ENCODE measurements at places on chromosomes 7 and 10.

- DNase-seq: no peak
Measured at GRCh38 chr10:6737758-6738111, 157.7 kb upstream of the PRKCQ start.

DNA sequence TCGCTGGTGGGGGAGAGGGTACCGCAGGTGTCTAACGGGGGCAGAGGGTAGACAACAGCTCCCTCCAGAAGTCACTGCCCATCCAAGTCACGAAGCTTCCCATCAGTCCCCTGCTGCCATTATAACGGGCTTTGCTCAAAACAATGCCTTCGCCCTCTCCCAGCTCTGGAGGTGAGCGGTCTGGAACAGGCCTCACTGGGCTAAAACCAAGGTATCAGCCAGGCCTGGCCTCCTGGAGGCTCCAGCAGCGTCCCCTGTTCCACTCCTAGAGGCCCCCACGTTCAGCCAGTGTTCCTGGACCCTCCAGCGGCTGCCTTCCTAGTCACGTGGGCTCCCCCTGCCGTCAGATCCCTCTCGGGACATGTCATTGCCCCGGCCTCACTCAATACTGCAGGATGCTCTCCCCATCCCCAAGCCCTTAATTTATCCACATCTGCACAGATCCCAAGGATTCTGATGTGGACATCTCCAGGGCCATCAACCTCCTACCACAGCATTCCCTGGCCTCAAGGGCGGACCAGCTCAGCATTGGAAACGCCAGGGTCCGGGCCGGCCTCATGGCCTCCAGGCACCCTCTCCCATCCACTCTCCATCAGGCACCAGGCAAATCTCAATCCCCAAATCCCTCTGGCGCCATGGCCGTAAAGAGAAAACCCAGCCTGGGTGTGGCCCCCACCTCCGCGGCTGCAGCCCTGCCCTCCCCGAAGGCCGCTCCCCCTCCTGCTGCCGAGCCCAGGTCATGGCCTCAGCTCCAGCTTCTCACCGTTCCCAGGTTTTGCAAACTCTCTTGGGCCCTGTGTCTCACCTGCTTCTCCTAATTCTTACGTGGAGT is 104.1 kb upstream of the FAM20C start:
- no peak for DNase-seq

DNA sequence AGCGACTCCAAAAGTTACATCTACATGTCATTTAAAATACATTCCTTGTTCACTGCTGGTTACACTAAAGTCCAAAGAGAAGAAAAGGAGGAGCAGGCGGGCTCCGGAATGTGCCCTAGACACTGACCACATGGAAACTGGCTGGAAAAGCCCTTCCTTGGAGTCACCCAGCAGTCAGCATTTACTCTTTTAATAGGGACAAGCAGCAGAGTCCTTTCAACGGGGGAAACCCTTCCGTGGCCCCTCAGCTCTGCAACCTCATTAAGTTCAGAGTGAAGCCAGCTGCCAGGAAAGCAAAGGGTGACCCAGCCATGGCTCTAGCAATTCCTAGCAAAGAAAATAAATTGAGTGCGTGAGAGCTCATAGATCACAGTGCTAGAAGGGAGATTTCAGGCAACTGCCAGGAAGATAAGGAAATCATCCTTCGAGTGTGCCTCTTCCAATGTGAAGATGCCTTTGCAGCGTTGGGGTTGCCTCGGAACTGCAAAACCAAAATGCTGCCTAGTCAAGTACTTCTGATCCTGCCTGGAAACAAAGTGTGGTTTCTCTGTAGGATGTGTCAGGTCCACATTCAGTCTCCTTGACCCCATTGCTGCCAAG is 101.6 kb downstream of the SORBS1 start:
- DNase-seq: no peak

DNA sequence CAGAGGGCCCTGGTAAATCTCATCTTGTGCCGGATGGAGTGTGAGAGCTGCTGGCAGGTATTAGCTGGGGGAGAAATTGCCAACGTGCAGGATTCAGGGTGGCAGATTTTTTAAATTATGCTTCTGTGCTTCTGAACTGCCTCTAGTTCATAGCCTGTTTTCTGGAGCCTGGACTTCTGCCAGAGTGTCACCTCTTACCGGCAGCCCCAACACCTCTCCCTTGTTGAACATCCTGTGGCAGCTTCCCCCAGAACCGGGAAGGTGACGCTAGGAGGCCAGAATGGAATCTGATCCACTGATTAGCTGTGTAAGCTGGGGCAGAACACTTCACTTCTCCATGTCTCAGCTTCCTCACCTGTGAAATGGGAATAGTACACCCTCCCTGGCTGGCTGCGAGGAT is 5.1 kb downstream of the VWA2 start:
- no peak for DNase-seq

- no peak for DNase-seq
Measured at GRCh38 chr7:151408839-151409666, 785 bp downstream of the WDR86 start.

DNA sequence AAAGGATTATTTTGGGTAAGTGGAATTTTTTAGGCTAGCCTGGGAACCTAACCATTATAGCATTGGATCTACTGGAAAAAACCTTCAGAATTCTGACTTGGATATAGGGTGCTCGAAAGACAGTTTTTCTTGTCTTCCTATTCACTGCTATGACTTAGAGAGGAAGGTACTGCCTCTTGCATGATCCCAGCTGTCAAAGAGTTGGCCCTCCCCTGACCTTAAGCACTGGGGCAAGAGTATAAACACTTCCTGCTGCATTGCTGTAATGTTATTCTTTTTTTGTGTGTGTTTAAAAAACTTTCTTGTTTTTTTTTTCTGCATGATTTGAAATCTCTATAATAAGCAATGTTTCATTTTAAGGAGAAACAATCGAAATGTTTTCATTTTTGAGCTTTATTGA is 113.0 kb downstream of the LRMDA start:
- no peak for DNase-seq

DNA sequence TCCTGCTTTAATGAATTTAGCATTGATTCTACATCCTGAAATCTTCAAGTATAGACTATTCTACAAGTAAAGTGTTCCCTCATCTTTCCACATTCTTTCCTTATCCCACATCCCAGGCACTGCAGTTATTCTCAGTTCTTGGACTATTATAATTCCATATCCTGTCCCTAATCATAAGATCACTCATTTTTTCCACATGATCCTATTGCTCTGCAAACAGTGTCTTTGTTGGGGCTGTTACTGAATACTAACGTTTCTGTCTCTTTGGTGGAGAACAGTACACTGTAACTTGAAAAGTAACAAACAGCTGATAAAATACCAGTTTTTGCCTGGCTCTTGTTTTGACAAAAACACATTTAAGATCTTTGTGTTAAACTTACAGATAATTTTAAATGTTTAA is 769.9 kb downstream of the MAGI2 start:
- DNase-seq: no peak

- no peak for DNase-seq
Measured at GRCh38 chr7:107045195-107045960, 873 bp downstream of the PRKAR2B start.

DNA sequence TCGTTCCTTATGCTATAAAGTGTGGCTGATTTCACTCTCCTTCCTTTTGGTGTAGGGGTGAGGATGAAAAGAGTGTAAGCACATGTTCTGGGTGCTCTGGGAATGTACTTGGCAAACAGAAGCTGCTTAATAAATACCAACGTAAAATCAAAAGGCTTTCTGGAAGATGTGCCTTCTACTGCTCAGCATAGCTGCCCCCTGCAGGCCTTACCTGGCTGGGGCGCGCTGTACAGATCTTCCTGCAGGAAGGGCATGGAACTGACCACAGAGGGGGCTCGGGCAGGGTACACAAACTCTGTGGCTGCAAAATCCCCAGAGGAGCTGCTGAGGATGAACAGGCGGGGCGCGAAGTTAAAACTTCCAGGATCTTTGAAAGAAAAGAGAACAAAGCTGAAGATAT is 169.4 kb downstream of the SVIL start:
- DNase-seq: no peak

- no peak for DNase-seq
Measured at GRCh38 chr10:52756295-52756694, 16.3 kb downstream of the MBL2 start.

DNA sequence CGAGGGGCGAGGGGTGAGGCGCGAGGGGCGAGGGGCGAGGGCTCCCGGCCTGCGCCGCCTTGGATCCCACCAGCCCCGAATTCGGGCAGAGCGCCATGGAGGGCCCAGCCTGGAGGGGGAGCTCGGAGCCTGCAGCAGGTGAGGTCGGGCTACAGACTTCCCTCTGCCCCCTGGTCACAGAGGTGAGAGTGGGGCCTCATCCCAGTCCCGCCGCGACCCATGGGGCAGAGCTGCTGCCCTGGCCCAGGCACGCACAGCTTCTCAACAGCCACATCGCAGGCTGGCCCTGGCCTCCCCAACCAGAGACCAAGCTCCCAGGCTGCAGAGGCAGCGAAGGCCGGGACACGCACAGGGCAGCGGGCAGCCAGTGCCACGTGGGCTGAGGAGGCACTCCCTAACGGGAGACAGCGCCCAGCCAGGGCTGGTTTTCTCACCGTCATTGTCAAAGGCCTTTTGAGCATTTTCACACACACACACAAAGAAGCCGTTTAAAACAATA is 191.8 kb downstream of the PTPRN2 start:
- DNase-seq: no peak

- no peak for DNase-seq
Measured at GRCh38 chr10:1154531-1155295, 98.5 kb downstream of the WDR37 start.

- DNase-seq: no peak
Measured at GRCh38 chr7:127771707-127772106, 119.7 kb downstream of the SND1 start.

DNA sequence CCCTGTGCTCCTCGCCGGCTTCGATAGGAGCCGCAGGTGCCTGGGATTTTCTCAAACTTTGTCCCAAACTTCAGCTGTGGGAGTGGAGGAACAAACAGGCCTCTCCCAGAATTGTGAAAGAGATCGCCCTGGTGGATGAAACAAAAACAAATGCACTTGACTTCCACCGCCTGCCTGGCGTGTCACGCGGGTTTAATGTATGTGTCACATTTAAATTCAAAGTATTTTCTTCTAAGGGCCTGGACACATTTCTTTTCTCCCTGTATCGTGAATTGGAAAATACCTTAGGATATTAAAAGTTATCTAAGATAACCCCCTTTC is 694 bp upstream of the WASL start:
- DNase-seq: no peak

GRCh38 chr7:37348982-37349381 is 99.7 kb downstream of the ELMO1 start:
- no peak for DNase-seq

DNA sequence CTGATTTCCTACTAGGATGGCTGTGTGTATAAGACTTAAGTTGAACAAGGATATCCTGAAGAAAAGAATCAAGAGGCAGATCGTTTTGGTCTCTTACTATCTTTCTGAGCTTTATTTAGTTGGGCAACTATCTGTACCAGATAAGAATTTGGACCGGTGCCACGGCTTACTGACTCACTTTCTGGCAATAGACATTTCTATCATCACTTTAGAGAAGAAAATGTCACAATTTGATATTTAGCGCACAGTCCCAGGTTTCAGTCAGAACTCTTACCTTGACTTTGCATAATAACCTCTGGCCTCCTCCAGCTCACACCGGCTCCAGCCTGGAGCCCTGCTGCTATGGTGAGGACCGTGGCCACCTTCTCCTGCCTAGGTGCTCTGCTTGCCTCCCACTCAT is 218.2 kb upstream of the MDFIC start:
- no peak for DNase-seq

DNA sequence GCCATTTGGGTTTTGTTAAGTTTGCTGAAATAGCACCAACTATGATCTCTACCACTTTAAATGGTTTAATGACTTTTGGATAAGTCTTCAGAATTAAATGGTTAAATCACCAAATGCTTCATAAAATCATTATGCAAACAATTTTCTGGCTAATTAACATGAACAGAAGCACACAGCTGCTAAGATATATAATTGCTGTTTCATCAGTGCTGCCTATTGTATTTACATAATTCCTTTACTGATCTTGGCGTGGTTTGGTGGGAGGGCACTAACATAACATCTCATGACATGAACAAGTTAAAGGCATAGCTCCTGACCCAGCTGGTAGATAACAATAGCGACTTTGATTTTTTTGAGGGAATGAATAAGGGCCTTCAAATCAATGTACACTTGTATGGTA is 94.1 kb downstream of the FZD1 start:
- no peak for DNase-seq

DNA sequence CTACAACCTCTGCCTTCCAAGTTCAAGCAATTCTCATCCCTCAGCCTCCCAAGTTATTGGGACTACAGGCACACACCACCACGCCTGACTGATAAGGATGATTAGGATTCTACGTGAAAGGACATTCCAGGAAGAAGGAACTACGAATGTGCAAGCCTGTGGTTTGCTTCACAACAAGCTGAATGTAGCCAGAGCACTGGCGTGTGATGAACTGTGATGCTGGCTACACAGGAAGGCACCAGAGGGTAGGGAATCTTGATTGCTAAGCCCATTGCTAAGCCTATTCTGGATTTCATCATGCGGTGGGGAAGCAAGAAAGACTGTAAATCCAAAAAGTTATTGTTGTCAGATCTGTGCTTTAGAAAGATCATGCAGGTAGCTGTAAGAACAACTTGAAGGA is 72.3 kb upstream of the SRRM3 start:
- DNase-seq: no peak

- no peak for DNase-seq
Measured at GRCh38 chr10:72637398-72637857, 11.5 kb upstream of the MICU1 start.

DNA sequence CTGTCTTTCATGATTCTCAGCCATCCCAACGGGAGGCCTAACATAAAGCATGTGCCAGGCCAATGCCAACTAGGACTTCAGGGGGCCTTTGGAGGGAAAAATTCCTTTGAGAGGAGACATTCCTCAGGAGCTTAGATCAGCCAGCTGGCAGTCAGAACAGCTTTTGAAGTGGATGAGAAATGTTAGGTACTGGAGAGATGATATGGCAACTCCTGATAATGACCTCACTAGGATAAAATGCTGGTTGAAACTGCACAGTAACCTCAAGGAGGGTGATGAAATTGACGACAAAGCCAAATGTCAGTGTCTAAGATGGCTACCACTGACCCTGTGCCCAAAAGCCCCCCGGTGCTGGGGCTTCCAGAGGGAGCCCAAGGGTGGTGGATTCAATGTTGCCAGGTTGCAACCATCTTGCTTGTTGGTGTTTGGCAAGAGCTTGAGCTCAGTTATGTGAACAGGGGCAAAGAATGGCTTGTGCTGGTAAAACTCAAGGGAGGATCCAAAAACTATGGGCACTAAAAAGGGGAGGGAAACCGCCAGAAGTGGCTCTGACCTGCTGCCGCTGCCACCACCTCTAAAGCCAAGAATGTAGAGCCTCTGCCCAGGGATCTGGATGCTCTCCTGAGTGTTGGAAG is 121.2 kb downstream of the UBE2H start:
- DNase-seq: no peak
